ENCODE measurements at places on chromosomes 2 and 18. TPM values are rescaled to one million over a fixed set of nuclear protein-coding genes. Genes with fewer than 3 reads are reported as not detected.
A peak's percentile ranks its signal among the peaks of the same experiment; 100 is the strongest.

GRCh38 chr18:13618760-13619438, 107.5 kb downstream of the FAM210A start:
- no peak for DNase-seq

DNA sequence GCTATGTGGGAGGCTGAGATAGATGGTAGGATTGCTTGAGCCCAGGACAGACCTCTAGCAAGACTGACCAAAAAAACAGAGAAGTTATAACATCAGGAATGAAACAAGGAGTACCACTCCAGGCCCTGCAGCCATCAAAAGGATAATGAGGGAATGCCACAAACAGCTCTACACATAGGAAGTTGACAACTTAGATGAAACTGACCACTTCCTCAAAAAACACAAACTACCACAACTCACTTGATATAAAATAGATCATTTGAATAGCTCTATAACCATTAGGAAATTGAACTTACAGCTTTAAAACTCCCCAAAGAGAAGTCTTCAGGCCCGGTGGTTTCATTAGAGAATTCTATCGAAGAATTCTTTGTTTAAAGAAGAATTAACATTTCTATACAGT, 12.9 kb upstream of the ESPNL start:
- DNase-seq = no peak

DNA sequence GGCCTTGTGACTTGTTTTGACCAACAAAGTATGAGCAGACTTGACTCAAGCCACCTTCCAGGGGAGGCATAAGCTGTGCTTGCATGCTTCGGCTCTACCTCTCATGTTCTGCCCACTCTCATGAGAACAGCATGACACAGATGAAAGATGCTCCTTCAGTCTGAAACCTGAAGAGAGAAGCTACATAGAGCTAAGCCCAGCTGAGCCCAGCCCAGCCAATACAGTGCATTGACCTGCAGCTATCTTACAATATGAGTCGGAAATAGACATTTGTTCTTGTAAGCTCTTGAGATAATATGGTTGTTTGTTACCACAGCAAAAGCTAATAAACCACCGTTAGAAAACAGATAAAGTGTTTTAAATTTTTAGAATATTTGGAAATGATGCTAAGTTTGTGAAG, 426.7 kb upstream of the PKDCC start:
- no peak for DNase-seq

- DNase-seq = no peak
These were observed 301.4 kb upstream of the CNTNAP5 start for GRCh38 chr2:123723706-123724105.

DNA sequence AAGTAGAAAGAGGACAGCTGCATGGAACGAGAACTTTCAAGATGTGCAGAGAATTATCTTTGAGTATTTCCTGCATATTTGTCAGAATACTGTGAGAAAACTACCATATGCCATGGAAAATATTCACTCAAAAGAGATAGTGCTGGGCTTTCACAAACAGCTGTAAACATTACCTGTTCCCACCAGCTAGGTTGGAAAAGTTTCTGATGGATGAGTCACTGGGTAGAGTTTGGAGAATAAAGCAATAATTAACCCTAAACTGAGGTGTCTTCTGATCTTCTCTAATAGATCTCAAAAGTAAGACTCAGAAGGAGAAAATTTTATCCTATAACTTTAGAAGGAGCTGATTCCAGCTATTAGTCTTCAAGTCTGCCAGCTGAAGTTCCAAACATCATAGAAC, 3.9 kb upstream of the FSIP2 start:
- DNase-seq = no peak

DNA sequence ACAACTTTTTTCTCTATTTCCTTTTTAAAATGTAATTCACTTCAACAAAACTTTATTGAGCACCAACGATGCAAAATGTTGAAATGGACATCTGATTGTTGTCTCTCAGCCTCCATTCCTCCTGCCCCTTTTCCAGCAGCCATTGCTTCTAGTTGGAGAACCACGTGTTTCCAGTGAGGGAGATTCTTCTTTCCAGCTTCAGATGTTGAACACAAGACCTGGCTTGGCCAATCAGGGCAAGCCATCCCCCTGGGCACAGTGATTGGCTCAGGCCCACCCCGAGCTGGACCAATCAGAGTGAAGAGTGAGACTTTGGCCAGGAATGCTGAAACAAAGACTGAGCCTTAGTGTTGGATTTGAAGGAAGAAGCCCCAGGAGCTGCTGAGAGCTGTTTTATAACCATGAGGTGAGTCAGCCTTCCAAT, 59.0 kb downstream of the E2F6 start:
- DNase-seq = no peak

DNA sequence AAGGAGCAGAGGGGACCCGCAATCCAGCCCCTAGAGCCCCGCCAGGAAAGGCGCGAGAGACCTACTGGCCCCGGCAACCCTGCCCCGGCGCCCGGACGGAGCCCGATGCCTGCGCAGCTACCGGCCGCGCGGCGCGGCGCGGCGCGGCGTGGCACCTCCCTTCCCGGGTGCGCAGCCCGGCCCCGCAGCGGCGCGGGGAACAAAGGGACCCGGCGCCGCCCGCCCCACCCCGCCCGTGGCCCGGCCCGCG, 307 bp downstream of the CDH2 start:
- no peak for DNase-seq

GRCh38 chr2:117723483-117723882, 91.0 kb upstream of the DDX18 start:
- DNase-seq = no peak

GRCh38 chr18:75829091-75829490, 401.6 kb upstream of the SMIM21 start:
- DNase-seq = no peak

GRCh38 chr2:22347306-22347705, 1037.7 kb upstream of the KLHL29 start:
- no peak for DNase-seq

- DNase-seq = peak; percentile 50
These were observed 13.0 kb downstream of the IMPA2 start for GRCh38 chr18:11994336-11994702.

- no peak for DNase-seq
These were observed 270.7 kb downstream of the PIEZO2 start for GRCh38 chr18:10878703-10879102.

DNA sequence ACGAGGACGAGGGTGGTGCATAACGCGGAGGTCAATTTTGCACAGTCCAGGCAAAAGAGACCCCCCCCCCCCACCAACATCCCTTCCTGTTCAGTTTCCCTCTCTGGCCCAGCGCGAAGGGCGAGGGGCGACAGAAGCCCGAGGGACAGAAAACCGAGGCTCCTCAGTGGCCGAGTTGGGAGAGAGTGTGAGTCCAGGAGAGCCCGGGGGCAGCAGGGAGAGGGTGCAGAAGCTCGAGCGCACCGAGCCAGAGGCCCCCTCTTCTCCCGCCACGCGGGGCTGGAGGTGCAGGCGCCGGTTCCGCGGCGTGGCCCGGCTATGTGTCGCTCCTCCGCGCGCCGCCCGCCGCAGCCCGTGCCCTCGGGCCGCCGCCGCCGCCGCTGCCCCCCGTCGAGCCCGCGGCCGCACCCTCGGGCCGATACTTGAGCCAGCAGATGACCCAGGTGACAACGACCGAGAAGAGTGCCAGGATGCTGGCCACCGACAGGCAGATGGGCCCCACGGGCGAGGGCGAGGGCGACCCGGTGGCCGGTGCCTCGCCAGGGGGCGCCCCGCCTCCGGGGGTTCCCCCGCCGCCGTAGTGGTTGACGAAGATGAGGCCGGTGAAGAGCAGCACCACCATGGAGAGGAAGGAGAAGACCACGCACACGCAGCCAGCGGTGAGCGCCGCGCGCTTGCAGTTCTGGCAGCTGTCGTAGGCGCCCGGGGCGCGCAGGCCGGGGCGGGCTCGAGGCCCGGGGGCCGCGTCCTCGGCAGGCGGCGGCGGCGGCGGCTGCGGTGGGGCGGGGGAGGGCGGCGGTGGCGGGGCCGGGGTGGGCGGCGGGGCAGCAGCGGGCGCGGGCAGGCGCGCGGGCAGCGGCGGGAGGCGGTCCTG, 20.2 kb upstream of the PAX3 start:
- DNase-seq = no peak

IRS1 gene
- total RNA-seq = 10.4 TPM

STPG4 gene
- not detected for total RNA-seq

GALNT5 gene
- 3.0 TPM for total RNA-seq

SCYGR3 gene
- not detected for total RNA-seq

IL36A gene
- not detected for total RNA-seq

PEX13 gene
- total RNA-seq = 43.3 TPM

ALLC gene
- not detected for total RNA-seq

Data from NCI-H460 (cell line).